Right hindlimb (tissue), 1 donor: ENCODE measurements at places on chromosomes 7 and 10.

- no peak for DNase-seq
Measured at GRCh38 chr7:100791881-100792666, 35.2 kb downstream of the EPHB4 start.

GRCh38 chr7:112869111-112869774 lies 79.0 kb upstream of the TMEM168 start:
- no peak for DNase-seq

DNA sequence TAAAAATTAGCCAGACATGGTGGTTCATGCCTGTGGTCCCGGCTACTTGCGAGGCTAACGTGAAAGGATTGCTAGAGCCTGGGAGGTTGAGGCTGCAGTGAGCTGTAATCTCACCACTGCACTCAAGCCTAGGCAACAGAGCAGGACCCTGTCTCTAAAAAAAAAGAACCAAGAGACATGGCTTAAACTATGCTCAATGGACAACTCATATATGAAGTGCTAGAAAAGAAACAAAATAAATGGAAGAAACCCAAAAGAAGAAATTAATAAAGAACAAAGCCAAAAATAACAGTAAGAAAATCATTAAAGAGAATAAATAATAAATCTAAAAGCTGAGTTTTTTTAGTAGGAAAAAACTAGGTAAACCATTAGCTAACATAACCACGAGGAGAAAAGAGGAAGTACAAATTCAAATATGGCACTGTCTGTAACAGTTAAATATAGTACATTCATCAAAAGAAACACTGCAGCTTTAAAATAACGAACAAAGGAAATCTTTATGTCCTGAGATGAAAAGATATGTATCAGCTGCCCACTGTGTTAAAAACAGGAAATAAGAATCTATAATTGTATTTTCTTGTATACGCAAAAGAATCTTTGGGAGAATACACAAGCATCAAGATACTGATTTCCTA lies 48.7 kb downstream of the UPF2 start:
- DNase-seq: no peak

- DNase-seq: no peak
Measured at GRCh38 chr10:3828404-3829155, 43.6 kb upstream of the KLF6 start.

- DNase-seq: no peak
Measured at GRCh38 chr10:46075869-46076268, 29.8 kb upstream of the MSMB start.

DNA sequence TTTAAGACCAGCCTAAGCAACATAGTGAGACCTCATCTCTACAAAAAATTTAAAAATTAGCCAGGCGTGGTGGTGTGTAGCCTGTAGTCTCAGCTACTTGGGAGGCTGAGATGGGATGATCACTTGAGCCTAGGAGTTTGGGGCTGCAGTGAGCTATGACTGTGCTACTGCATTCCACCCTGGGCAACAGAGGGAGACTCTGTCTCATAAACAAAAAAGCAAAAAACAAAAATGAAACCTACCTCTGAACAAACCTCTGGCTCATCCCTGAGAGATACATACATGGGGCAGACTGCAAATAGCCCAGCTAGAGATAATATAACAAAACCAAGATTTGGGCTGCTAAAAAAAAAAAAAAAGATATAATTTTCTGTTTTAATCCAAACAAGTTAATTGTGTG lies 19.5 kb downstream of the C10orf67 start:
- DNase-seq: no peak

DNA sequence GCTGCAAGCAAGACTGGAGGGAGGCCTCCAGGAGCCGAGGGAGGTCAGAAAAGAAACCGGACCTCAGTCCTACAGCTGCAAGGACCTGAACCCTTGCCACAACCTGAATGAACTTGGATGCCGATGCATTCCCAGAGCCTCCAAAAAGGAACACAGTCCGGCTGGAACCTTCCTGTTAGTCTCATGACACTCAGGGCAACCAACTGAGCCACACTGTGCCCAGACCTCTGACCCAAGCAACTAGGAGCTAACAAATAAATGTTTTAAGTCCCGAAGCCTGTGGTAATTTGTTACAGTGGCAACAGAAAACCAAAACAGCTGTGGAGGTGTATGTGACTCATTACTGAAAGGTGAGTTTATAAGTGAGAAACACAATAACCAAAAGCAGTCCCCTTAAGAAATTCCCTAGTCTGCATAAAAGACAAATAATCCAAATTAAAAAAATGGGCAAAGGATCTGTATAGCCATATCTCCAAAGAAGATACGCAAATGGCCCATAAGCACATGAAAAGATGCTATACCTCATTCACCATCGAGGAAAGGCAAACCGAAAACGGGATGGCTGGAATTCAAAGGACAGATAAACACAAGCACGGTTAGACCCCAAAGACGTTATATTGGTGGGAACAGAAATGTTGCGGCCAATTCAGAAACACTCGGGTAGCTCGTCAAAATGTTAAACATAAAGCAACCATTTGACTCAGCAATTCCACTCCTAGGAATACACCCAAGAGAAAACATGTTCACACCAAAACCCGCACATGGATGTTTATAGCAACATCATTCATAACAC lies 24.8 kb downstream of the GNA12 start:
- no peak for DNase-seq
